ENCODE measurements at places on chromosomes 6 and 20.
A peak's percentile ranks its signal among the peaks of the same experiment; 100 is the strongest.

DNA sequence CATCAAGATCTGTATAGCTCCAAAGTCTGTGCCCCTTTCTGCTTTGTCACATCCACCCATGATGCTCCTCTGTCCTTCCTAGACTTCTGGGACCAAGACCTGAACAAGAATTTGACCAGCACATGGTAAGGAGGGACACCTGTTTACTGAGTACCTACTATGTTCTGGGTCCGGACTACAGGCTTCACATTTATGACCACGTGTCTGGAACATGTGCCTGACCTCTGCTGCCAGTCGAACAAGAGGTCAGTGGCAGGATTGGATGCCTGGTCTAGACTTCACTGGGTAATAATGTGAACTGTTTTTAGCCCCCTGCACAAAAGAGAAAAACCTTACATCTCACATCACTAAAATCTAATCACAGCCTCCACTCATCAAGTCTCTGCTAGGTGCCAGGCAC, 7.3 kb upstream of the PDYN start:
- DNase-seq: no peak

DNA sequence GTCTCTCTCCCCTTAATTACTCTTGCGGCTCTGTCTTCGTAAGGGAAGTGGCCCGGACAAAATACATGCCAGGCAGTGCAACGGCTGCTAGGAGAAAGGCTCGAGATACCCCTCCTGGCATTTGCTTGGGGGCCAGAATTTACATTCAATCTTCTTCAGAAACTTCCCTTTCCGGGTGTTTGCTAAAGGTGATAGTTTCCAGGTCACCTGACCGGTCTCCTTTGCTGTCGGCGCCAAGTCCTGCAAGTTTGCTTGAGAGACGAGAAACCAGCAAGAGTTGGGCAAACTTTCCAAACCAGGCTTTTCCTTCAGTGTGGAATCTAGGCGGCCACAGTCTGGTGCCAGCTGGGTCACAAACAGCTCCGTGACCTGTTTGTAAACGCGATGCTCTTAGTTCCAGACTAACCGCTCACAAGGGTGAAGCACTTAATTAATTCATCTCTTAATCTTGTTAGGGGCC, 563 bp upstream of the SRSF3 start:
- DNase-seq: peak; percentile 70

- DNase-seq: no peak
Measured at GRCh38 chr6:9830808-9831207, 584.1 kb downstream of the TFAP2A start.

GRCh38 chr20:21505810-21506530, 7.9 kb downstream of the NKX2-2 start:
- DNase-seq: no peak

DNA sequence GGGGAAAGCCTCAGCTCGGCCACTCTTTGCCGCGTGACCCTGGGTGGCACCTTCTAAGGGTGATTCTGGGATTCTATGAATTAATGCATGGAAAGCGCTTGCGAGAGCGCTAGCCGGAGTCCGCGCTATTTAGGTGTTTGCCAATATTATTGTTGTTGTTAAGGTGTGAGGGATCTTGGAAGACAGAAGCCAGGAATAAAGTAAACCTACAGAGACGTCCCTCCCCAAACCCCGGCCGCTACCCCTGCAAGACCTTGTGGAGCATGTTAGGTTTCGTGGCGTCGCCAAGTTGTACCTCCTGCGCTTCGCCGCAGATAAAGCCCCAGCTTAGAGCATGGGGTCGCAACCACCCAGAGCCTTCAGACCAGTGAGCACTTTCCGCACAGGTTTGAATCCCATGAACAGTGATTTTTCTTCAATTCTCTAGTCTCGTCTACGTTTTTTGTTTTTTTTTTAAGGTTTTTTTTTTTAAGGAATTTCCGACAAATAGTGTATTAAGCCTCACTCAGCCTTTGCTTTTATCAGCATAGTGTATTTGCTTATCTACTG, 16.9 kb upstream of the ZSCAN9 start:
- DNase-seq: no peak

DNA sequence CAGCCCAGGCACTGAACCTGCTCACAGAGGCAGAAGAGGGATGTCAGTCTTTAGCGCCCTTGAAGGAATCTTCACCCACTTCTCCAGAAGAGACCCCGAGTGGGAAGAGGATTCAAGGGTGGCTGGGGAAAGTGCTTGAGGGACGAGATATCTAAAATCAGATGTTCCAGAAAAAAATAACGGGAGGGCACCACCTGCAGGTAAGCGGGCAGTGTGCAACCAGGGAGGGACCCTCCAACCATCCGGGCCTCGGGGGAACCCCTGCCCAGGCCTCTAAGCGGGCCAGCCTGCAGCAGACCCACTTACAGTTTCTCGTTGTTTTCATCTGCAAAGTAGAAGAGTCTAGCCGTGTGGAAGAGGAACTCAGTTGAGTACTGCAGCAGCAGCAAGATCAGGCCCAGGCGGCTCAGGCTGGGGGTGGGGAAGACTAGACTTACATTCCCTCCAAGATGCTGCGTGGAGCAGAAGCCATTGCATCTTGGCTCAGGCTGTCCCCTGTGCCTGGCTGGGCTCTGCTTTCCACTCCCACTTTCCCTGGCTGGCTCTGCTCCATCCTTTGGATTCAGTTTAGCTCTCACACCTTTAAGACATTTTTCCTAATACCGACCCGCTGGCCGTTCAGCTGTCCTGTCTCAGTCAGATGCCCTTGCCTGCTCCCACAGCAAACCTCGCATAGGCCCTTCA, 71.0 kb downstream of the TRAM2 start:
- no peak for DNase-seq

DNA sequence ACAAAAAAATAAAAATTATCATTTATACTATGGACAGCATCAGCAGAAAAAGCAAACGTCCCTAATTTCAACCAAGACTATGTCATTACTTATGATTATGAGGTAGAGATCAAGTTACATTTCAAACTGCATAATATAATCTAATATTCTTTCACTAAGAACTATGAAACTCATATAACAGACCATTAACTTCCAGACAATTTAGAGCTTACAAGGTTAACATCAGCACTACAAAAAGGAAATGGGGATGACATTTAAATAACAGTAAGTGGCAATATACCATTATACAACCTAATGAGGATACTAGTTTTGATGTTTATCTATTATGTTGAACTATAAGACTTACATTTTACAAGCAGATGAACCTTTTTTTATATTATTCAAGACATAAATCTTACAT, 261.0 kb upstream of the THEMIS start:
- DNase-seq: no peak

GRCh38 chr6:52992980-52993920, 1.8 kb downstream of the GSTA4 start:
- no peak for DNase-seq

DNA sequence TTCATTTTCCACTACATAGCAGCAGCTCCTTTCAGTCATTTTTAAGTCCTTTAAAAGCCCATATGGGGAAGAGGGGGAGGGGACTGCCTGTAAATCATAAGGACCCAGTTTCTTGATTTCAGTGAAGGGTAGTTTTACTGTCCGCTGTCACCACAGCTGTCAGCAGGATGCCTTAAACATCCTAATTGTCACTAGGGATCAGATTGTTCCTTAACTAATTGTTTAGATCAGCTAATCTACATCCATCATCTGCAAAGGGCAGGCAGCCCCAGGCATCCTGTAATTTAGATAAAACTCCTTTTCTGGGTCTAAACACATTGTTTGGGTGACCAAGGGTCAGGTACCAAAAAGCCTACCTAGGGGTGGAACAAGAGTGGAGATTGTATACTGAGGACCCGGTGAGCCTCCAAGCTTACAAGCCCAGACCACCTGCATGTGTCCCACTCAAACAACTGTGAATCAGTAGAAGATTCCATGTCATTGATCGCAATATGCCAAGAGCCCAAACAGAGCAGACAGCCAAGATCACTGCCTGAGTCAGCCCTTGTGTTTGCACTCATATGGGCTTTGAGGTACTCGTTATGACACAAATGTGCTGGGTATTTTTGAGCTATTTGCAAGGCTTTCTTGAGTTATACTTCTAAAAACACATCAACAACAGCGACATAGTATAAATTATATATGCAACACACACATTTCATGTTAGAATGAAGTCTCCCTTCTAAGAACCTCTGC, 198.7 kb upstream of the CEP162 start:
- no peak for DNase-seq

- DNase-seq: no peak
Measured at GRCh38 chr20:52003415-52003814, 188.2 kb downstream of the ZFP64 start.

- no peak for DNase-seq
Measured at GRCh38 chr6:41546475-41546865, 289 bp downstream of the FOXP4 start.

- peak; percentile 64 for DNase-seq
Measured at GRCh38 chr6:159110013-159110412, 59.2 kb upstream of the FNDC1 start.

DNA sequence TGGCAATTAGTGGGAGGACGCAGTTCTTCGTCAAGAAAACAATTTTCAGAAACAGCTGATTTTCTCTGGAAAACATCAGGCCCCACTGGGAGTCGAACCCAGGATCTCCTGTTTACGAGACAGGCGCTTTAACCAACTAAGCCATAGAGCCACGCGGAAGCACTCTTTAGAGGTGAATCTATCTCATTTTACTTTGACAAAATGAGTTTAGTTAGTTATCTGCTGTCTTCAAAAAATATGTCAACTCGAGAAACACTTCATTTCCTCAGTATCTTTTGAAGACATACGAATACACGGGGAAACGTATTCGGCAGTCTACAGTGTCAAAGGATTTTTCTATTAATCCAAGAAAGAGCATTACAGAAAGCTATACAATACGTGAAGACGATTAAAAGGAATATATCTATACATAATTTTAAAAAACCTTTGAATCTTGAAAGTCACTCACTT, 26.7 kb downstream of the GPX6 start:
- no peak for DNase-seq

DNA sequence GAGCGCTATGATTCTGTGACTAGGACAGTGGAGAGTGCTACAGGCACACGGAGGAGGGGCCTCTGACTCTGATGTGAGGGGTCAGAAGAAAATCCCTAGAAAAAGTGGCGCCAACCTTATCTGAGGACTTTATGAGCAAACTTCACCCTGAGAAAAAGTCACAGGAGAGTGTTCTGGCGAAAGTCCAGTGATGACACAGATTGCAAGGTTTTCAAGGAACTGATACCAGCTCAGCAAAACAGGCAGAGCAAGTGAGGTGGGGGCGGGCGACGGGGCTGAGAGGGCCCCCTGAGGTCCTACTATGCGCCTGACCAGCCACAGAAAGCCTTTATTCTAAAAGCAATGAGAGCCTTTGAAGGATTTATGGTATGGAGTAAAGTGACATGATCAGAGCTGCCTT, 73.3 kb downstream of the SLC22A23 start:
- no peak for DNase-seq

GRCh38 chr6:149094934-149095351, 222.6 kb upstream of the TAB2 start:
- no peak for DNase-seq

GRCh38 chr6:118387921-118388701, 160.0 kb upstream of the PLN start:
- DNase-seq: no peak

DNA sequence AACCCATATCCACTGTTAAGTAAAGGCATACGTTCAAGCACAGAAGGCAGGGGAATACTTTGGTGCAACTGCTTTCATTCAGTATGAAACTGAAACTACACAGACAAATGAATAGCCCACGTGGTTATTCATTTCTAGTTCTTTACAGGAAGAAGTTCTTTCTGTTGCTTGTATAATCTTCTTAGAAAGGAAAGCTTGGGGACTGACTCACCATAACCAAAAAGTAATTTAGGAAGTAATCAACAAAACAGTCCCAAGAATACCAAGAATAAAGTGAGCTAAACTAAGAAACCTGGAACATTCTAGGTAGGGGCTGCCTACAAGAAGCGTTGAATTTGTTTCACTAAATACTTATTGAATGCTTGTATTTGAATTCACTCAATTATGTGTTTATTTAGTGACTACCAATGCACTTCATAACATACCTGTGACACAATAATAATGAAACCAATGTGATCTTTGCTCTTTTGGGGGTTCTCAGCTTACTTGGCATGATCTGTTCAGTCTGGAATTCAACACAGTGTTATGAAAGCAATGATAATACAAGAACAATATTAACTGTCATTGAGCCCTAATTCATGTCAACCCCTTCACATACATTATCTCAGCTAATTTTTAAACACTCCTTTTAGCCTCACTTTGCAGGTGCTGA, 25.1 kb upstream of the KIAA0408 start:
- DNase-seq: no peak

DNA sequence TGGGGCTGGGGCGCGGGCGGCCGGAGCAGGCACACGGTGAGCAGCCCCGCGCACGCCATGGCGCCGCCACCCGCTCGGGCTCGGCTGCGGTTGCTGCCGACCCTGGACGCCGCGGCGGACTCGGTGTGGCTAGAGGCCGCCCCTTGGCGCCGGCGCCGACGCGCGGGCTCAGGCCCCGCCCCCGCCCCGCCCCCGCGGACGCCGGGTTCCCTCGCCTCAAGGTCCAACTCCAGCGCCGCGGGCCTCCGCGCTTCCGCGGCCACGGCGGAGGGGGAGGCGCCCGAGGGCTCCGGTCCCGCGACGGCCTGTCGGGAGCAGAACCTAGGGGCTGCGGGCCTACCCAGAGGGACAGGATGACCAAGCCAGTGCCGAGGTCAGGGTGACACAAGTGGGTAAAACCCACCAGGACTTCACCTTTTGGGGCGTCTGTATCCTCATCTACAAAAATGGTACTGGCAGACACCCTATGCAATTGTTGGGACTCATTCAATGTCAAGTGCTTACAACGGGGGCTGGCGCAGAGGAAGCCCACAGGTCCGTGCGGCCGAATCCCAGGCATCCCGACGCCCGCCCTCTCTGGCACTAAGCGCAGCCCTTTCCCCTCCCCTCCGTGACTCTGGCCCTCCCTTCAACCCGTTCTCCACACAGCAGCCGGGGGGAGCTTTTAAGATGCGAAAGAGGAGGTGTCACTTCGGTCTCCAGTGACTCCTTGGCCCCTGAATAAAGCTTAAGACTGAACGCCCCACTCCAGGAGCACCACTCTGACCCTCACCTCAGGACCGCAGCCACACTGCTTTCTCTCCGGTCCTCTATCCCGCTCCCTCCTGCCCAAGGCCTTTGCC, at the start of gene NECAB3:
NECAB3 (minus strand) TSS at position 135 of the 842 bp plus-strand sequence; CDS start at position 59, 76 bp downstream.
- peak; percentile 82 for DNase-seq

GRCh38 chr6:161951126-161951525, 677.3 kb upstream of the AGPAT4 start:
- DNase-seq: no peak

GRCh38 chr6:47402081-47402480, 75.5 kb upstream of the CD2AP start:
- DNase-seq: no peak
